ENCODE measurements at places on chromosomes 13 and 19.
A peak's percentile ranks its signal among the peaks of the same experiment; 100 is the strongest.

- peak; percentile 74 for DNase-seq
These were observed 18.3 kb downstream of the ARID3A start for GRCh38 chr19:944171-944567.

DNA sequence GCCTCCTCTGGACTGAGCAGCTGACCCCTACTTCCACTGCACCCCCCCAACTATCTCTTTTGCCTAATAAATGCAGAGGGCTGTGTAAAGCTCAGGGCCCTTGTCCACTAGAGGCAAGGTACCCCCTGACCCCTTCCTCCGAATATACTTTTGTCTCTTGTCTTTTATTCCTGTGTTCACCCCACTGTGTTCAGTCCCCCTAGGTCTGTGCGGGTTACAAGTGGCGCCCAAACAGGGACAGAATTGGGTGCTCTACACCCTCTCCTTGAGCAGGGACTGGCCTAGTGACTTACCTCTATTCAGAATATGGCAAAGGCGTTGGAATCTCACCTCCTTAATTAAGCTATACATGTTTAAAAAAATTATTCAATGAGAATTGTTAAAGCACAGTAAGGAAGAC lies 15.0 kb downstream of the ZNF350 start:
- peak; percentile 18 for DNase-seq

- DNase-seq = no peak
These were observed 22.1 kb downstream of the URI1 start for GRCh38 chr19:29964171-29964570.

- DNase-seq = peak; percentile 36
These were observed 46.5 kb upstream of the GTF2F2 start for GRCh38 chr13:45073809-45074208.

DNA sequence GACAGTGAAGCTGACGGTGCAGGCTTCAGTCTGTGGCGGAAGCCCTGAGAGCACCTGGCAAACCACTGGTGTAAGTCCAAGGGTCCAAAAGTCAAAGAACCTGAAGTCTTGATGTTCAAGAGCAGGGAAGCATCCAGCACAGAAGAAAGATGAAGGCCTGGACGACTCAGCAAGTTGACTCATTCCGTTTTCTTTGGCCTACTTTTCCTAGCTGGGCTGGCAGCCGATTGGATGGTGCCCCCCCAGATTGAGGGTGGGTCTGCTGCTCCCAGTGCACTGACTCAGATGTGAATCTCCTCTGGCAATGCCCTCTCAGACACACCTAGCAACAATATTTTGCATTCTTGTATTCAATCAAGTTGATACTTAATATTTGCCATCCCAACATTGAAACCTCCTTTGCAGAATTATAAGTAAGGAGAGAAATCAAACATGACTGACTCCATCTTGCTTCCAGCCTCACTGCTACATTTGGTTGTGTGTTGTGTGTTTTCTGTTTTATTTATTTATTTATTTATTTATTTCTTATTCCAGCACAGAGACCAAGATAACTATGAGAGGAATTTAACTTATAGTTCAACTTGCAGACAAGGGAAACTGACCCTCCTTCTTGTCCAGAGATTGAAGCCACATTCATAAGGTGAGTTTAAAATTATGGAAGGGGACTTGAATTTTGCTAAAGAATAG lies 32.8 kb downstream of the IGFL2 start:
- DNase-seq = no peak

GRCh38 chr19:48391100-48392005 lies at the start of gene KDELR1:
Gene KDELR1 (minus strand): TSS chr19:48391551. CDS start chr19:48391358, 193 bp downstream.
- DNase-seq = peak; percentile 85

- no peak for DNase-seq
These were observed 135.5 kb downstream of the FOXO1 start for GRCh38 chr13:40530961-40531360.

DNA sequence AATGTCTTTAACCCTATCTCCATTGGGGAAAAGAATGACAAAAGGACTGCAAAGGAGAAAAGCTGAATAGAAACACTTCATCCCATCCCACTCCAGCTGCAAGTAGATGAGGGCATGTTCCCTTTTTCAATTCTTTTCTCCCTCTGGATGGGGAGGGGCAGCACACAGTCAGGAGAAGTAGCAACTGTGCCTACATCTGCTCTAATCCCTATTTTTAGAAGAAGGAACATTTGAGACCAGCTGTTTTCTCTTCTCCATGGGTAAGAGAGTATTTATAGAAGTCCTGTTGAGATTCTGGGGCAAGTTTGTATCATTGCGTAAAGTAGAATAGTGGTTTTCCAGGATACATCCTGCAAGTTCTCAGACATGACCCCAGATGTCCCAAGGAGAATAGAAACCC lies 9.3 kb upstream of the GTF3A start:
- DNase-seq = no peak

GRCh38 chr13:106232681-106233080 lies 302.8 kb downstream of the EFNB2 start:
- no peak for DNase-seq

GRCh38 chr13:81318231-81319019 lies 977.5 kb upstream of the SPRY2 start:
- no peak for DNase-seq

GRCh38 chr19:30053558-30053957 lies 111.5 kb downstream of the URI1 start:
- DNase-seq = no peak

Measured in KBM-7 (cell line).